ENCODE measurements at places on chromosomes 7 and 10.
A peak's percentile ranks its signal among the peaks of the same experiment; 100 is the strongest.

DNA sequence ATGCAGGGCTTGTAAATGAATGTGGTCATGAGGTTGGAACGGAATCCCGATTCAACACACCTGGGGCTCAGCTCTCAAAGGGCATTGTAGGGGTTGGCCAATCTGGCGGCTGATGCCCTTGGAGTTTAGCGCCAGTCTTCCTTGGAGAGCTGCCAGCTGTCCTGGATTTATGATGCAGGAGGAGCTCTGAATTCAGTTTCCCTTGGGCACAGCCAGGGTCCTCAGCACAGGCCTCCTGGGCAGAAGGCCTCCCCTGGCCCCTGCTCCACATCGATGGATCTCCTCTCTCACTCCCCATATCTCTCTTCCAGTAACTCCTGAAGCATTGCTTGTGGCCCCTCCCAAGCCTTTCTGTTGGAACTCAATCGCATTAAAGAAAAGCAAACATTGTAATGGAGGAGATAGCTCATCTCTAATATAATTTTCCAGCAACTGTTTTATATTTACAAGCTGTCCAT lies 985 bp upstream of the CYTH3 start:
- DNase-seq: no peak

- no peak for DNase-seq
Observed at GRCh38 chr10:78414380-78414779, 380.7 kb downstream of the RPS24 start.

GRCh38 chr10:84224411-84225028 lies 824 bp downstream of the LRIT2 start:
- DNase-seq: no peak

GRCh38 chr7:117017702-117018266 lies 64.5 kb downstream of the ST7 start:
- DNase-seq: no peak

DNA sequence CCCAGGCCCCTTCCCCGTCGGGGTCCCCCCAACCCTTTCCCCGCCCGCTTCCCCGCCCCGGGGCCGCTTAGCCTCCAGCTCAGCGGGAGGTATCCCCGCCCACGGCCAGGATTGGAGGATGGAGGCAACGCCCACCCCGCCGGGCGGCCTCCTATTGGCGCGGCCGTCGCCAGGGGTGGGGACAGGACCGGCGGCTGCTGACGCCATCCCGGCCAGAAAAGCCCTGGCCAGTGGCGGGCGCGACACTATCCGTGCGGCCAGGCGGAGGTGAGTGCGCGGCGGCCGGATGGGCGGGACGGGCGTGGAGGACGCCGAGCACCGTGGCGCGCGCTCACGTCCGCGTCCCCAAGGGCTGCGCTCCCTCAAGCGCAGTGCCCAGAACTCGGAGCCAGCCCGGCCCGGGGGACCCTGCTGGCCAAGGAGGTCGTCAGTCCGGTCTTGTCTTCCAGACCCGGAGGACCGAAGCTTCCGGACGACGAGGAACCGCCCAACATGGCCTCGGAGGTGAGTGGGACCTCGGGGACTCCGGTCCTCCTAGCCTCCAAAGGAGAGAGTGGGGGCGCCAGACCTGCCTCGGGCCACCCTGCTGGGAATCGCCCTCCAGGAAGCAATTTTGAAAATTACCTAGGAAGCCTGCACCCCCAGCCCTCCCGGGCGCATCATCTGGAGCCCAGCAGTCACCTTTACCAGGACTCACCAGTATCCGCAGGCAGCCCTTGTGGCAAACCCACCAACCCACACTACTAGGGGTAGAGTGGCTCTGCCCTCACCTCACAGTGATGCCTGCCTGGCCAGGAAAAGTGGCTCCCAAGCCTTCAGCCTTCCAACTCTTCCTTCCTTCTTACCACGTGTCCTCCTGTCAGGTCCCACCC lies at the start of gene ASL:
TSS of gene ASL (plus strand) at position 230 of the 872 bp plus-strand sequence. CDS start at position 493, 263 bp downstream.
- DNase-seq: peak; percentile 87

- DNase-seq: no peak
Observed at GRCh38 chr10:16597656-16598055, 76.0 kb upstream of the C1QL3 start.

DNA sequence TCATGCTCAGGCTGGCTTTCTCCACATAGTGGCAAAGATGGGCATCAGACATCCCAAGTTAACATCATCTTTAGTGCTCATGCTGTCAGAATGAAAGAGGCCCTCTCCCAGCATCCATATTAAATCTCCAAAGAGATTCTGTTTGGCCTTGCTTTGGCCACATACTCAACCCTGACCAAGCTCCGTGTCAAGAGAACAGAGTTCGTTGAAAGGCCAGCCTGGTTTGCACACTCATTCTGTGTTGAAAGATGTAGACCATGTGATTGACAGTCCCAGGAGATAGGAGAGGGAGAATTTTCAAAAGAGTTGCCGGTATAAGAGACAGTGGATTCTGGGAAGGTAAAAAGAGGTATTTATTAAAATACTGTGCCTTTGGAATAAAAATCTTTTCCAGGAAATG lies 19.7 kb downstream of the MET start:
- no peak for DNase-seq

GRCh38 chr10:31526681-31527080 lies 207.7 kb downstream of the ZEB1 start:
- DNase-seq: no peak

DNA sequence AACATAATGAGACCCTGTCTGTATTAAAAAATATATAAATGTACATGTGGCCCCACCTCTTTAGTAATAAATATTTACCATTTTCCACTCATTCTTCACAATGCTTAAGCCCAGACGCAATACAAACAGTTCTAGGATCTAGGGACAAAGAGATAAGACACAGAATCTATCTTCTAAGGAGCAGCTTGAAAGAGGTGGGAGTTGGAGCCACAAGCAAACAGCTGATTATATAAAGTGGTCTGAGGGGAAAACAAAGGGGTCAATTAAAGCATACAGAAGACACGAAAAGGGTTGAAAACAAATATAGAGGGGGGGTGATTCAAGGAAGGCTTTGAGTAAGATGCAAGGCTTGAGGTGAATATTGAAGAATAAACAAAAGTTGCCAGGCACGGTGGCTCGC lies 43.1 kb downstream of the UBE2H start:
- no peak for DNase-seq

GRCh38 chr7:1144269-1144771 lies 15.7 kb downstream of the ZFAND2A start:
- no peak for DNase-seq

- DNase-seq: no peak
Observed at GRCh38 chr7:90290244-90291113, 30.6 kb downstream of the FAM237B start.

GRCh38 chr10:118732245-118733165 lies 22.3 kb downstream of the CACUL1 start:
- DNase-seq: no peak

- DNase-seq: peak; percentile 43
Observed at GRCh38 chr7:47254081-47254977, 327.6 kb downstream of the TNS3 start.

- DNase-seq: no peak
Observed at GRCh38 chr10:78081292-78081691, 47.6 kb downstream of the RPS24 start.

GRCh38 chr7:144049491-144049890 lies 743 bp downstream of the OR2A5 start:
- no peak for DNase-seq

- no peak for DNase-seq
Observed at GRCh38 chr10:60534761-60535389, 145.2 kb upstream of the ANK3 start.

GRCh38 chr7:23129036-23129435 lies 23.5 kb downstream of the KLHL7 start:
- DNase-seq: no peak

DNA sequence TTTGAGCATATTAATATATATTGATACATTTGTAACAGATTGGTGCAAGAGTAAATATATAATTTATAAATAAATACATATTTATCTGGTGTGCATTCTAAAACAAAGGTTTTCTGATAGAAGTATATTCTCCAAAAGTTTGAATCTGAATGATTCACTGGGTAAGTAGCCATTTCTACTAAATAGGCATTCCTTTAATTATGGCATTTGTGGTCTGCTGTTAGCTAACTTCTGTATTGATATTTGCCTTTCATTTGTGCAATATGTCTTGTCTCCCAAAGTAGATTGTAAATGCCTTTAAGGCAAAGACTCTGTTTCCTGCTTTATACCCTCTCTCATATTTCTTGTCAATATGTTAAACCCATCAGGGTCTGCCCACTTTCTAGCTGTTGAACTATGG lies 11.1 kb upstream of the ARID5B start:
- no peak for DNase-seq

- peak; percentile 25 for DNase-seq
Observed at GRCh38 chr10:132518572-132519381, 18.8 kb upstream of the INPP5A start.

GRCh38 chr10:117132751-117133231 lies 5.3 kb downstream of the VAX1 start:
- DNase-seq: no peak

DNA sequence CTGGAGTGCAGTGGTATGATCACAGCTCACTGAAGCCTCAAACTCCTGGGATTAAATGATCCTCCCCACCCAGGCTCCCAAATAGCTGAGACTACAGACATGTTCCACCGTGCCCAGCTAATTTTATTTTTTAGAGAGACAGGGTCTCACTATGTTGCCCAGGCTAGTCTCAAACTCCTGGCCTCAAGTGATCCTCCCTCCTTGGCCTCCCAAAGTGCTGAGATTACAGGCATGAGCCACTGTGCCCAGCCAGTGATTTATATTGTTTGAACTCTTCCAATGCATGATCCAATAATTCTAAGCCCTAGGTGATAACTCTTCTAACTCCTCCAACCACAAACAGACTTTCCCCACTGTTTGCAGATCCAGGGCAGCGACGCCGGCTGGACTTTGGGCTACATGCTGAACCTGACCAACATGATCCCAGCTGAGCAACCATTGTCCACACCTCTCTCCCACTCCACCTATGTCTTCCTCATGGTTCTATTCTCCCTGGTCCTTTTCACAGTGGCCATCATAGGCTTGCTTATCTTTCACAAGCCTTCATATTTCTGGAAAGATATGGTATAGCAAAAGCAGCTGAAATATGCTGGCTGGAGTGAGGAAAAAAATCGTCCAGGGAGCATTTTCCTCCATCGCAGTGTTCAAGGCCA lies 41.8 kb upstream of the CC2D2B start:
- no peak for DNase-seq

- DNase-seq: no peak
Observed at GRCh38 chr7:112266141-112266540, 59.6 kb downstream of the ZNF277 start.

DNA sequence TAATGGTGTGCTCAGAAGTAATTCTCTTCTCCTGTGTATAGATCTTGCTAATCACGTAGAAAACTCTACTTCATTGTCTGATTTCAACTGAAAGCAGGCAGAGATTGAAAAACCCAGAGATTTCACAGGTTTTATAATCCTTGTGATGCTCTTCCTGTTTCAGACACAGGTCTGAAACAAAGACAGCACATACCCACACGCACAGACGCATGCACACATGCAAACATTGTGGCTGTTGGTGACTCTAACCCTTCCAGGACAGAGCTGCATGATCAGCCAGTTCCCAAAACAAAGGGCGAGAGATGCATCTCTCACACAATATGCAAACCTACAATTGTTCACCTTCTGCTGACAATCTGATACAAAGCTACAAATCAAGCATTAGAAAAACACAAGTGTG lies 11.1 kb upstream of the TFEC start:
- no peak for DNase-seq

DNA sequence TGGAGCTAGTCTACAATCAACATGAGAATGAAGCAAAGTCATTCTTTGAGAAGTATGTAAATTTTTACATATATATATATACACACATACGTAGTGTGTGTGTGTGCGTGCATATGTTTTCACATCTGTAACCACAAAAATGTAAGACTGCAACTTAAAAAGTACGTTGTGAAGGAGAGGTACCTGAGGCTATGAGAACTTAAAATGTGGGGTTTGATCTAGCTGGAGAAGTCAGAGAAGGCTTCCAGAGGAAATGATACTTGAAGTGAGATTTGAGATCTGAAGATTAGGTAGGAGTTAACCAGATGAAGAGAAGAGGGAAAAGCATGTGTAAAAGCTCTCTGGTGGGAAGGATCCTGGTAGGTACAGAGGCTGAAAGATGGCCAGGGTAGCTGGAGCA lies 5.8 kb downstream of the TAF5 start:
- DNase-seq: no peak

GRCh38 chr7:96023387-96023786 lies 251.0 kb downstream of the DYNC1I1 start:
- DNase-seq: no peak

GRCh38 chr10:283916-284356 lies 148.7 kb downstream of the ZMYND11 start:
- peak; percentile 20 for DNase-seq

GRCh38 chr7:54846273-54846672 lies 87.3 kb upstream of the SEC61G start:
- no peak for DNase-seq

GRCh38 chr10:45147000-45147399 lies 146.3 kb downstream of the ZNF22 start:
- no peak for DNase-seq

GRCh38 chr10:78623578-78624215 lies 445.1 kb upstream of the ZMIZ1 start:
- DNase-seq: peak; percentile 18

DNA sequence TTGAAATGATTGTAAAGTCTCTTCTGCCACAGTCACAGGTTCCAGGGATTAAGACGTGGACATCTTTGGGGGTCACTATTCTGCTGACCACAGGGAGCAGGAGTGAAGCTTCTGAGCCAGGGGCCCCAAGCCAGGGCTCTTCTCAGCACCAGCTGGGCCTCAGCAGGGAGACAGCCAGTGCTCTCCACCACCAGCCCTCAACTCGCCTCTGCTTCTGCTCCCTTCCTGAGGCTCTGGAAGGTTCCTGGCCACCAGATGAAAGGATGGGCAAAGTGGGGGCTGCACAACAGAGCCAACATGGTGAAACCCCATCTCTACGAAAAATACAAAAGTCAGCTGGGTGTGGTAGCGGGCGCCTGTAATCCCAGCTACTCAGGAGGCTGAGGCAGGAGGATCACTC lies 11.2 kb upstream of the CRYGN start:
- DNase-seq: no peak

- DNase-seq: no peak
Observed at GRCh38 chr7:137820677-137821420, 25.9 kb downstream of the DGKI start.

GRCh38 chr7:44796034-44796503 lies 412 bp upstream of the PPIA start:
- DNase-seq: peak; percentile 65

GRCh38 chr10:92849576-92850090 lies 1.3 kb downstream of the EXOC6 start:
- no peak for DNase-seq

DNA sequence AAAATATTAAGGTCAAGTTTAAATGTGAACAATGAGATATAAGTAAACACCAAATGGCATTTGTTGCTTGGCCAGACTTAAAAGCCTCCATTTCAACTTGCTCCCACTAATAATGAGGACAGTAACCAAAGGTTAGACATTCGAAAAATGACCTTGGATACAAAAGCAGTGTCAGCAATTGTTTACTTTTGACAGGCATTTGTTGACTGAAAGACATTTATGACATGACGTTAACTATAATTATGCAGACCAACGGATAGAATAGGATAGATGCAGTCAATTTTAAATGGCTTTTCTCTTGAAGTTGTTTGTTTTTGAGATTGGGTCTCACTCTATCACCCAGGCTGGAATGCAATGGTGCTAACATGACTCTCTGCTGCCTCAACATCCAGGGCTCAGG lies 6.3 kb upstream of the WNT16 start:
- no peak for DNase-seq

Measured in activated naive CD4-positive, alpha-beta T cell treated with anti-CD3 and anti-CD28 coated beads for 36 hours (primary cell).